ELR (cell line): ENCODE measurements at places on chromosomes 7 and 10.

GRCh38 chr10:128128582-128128981 lies 2.4 kb upstream of the MKI67 start:
- no peak for DNase-seq

DNA sequence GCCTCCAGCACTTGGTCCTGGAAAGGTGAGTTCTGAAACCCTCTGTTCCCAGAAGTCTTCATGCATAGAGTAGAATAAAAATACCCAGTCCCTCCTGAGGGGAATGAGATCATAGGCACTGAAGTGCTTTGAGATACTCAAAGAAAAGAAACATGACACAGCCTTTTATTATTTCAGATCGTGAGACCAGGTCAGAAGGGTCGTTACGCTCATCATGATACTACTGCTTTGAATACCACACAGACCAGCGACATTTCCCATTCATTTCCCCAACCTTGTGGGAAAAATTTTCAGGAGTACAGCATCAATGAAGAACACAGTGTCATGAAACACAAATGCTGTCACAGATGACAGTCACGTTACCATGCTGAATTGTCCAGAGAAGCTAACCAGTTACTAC lies 15.0 kb downstream of the CLRN3 start:
- peak; percentile 20 for DNase-seq

DNA sequence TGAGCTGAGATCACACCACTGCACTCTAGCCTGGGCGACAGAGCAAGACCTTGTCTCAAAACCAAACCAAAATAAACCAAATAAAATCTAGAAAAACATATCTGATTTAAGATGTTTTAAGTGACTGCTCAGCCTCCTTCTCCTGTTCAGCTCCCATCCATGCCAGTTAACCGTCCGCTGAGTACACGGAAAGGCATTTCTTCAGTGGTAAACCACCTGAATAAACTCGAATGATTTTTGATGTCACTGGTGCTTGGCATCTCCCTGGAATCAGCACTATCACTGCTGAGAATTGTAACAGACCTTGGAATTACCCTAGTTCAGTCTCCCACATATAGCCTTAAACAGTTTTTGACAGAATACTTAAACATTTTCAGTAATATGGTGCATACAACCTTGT lies 24.1 kb upstream of the NRCAM start:
- no peak for DNase-seq

- DNase-seq = peak; percentile 78
Measured at GRCh38 chr10:70418229-70418628, 14.3 kb downstream of the EIF4EBP2 start.

- peak; percentile 42 for DNase-seq
Measured at GRCh38 chr7:82442492-82443035, 1.0 kb downstream of the CACNA2D1 start.

- DNase-seq = no peak
Measured at GRCh38 chr7:94330269-94331020, 64.2 kb upstream of the COL1A2 start.
